Activated CD4-positive, alpha-beta T cell treated with anti-CD3 and anti-CD28 coated beads, Interleukin-2, amount 50 U/mL, for 24 hours (primary cell): ENCODE measurements at places on chromosomes 4 and X.

DNA sequence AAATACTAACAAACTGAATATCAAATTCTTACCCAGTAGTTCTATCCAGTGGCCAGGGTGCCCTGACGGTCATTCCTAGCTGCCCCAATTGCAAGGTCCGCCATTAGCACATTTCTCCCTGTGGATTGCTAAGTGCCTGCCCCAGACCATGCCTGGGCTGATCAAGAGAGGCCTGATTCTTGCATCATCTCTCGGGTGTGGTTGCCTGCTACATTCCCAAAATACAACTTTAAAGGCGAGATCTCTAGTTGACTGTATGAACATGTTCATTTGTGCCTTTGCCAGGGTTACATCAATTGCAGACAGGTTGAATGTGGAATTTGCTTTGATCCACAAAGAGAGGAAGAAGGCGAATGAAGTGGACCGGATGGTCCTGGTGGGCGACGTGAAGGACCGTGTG, 28.0 kb downstream of the PRPS2 start:
- no peak for DNase-seq

- DNase-seq: no peak
These were observed 425.8 kb upstream of the PABPC4L start for GRCh38 chr4:134627366-134627765.

GRCh38 chr4:81754169-81754568, 282.5 kb upstream of the RASGEF1B start:
- no peak for DNase-seq

GRCh38 chr4:41000356-41000755, 214.0 kb downstream of the APBB2 start:
- no peak for DNase-seq

DNA sequence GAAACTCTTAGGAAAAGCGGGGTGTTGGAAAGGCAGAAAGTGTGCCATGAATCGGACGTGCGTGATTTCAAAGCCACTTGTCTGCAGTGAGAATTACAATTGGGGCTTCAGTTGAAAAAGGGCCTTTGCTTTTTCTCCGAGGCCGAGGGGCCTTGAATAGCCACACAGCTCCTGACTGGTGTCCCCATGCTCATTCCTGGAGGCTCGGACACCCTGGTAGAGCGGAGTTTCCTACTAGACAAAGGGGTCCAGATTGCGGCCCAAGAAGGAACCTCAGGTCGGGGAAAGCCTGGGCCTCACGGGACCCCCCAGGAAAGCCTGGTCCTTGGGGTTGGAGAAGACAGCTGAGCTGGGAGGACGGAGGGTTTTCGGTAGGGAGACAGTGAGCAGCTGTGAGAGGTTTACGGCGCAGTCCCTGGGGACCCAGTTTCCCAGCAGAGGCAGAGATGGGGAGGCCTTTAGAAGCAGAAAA, 3.0 kb upstream of the SHOX start:
- no peak for DNase-seq

DNA sequence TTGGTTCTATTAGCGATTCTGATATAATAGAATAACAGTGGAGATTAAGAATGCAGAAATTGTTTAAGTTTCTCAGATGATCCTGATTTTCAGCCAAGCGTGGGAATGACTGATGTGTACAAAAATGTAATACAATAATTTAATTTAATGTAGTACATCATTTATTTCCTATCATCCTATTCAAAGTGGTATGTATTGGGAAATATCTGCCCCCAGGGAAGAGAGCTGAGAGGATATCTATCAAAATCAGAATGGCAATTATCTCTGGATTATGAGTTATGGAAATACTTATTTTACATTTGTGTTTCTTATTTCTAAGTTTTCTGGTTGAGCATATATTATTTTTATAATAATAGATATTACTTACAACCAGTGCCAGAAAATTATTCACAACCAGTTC, 3.9 kb downstream of the FABP2 start:
- no peak for DNase-seq

DNA sequence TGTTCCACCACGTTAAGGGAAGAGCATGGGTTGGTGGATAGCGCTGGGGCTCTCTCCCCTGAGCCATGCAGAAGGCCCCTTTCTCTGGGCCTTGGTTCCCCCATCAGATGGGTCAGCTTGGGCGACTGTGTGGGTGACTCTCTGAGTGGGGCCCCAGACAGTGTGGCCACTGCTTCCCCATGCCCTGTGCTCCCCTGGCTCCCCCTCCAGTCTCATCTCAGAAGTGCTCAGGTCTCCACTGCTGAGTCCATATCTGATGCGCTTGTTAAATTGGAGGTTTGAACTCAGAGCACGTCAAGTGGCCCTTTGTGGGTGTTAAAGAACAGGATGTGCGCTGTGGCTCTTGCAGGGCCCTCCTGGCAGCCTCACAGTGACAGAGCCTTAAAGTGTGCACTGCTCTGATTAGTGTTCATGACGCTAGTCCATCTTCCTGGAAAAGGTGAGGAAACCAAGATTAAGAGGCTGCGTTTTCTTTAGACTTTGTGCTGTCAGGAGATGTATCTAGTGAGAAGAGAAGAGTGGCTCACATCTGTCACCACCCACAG, 59.8 kb downstream of the NELFA start:
- DNase-seq: no peak

- no peak for DNase-seq
These were observed 590.0 kb downstream of the FSTL5 start for GRCh38 chr4:161573836-161574235.

DNA sequence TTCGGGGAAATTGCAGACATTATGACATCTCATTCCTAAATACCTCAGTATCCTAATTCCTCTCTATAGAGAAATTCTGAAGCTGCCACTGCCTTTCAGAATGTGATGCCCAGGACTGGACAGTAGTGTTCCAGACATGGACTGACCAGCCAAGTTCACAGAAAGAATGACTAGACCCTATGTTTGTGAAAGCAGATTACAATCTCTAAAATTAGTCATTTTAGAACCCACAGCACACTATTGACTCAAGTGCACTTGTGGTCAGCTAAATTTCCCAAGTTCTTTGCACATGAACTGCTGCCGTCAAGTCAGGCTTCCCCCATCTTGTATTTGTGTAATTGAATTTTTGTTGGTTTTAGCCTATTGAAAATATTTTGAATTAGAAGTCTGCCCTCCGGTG, 81.0 kb upstream of the ESX1 start:
- no peak for DNase-seq

GRCh38 chrX:42128587-42128986, 205.2 kb upstream of the CASK start:
- DNase-seq: no peak

- DNase-seq: peak; percentile 40
These were observed 2.6 kb upstream of the CNOT6L start for GRCh38 chr4:77821775-77822174.

GRCh38 chrX:41064018-41064417, 21.2 kb upstream of the USP9X start:
- no peak for DNase-seq

GRCh38 chr4:1251773-1252066, 2.8 kb upstream of the CTBP1 start:
- no peak for DNase-seq

- DNase-seq: no peak
These were observed 36.5 kb upstream of the RASL11B start for GRCh38 chr4:52825460-52826090.

DNA sequence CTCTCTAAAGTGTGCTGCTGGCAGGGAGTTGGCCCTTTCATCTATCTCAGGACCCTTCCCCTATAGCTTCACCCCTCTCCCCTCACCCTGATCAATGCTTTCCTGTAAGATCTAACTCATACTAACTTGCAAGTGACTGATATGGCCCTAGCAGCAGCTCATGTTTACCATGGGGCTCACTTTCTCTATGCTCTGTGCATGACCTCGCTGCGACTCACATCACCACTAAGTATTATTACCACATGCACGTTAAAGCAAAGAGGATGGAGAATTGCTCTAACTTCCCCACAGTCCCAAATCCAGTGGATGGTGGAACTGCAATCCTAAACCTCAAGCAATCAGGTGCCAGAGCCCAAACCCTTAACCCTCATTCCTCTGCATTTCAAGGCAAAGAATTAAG, 626.6 kb downstream of the MID1IP1 start:
- DNase-seq: no peak

- no peak for DNase-seq
These were observed 200.0 kb downstream of the PALLD start for GRCh38 chr4:168696826-168697225.

GRCh38 chrX:134623293-134624045, 34.8 kb downstream of the PLAC1 start:
- no peak for DNase-seq

GRCh38 chr4:163356104-163356503, 12.4 kb downstream of the NPY5R start:
- no peak for DNase-seq

GRCh38 chr4:130080872-130081451, 985.0 kb downstream of the C4orf33 start:
- DNase-seq: no peak

DNA sequence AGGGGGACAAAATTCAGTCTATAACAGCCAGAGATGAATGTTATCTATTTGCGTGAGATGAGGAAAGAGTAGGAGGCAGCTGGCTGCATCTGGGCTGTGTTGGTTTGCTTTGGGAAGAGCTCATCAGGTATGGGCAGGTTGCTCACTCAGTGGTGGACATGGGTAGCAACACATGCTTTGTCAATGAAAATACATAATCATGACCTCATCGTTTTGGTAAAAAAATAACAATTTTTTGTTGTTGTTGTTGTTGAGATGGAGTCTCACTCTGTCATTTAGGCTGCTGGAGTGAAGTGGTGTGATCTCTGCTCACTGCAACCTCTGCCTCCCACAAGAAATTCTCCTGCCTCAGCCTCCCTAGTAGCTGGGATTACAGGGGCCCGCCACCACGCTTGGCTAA, 16.3 kb upstream of the GLOD5 start:
- DNase-seq: no peak

DNA sequence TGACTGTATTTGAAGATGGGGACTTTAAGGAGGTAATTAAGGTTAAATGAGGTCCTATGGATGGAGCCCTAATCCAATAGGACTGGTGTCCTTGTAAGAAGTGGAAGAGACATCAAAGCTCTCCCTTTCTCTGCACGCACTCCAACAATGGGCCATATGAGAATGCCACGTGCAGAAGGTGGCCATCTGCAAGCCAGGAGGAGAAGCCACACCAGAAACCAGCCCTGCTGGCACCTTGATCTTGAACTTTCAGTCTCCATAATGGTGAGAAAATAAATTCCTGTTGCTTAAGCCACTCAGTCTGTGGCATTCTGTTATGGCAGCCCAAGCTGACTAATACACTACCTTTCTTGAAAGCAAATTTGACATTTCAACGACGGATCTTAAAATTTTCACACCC, 73.2 kb downstream of the SMARCA1 start:
- no peak for DNase-seq

GRCh38 chr4:83219344-83220331, 65.0 kb downstream of the COQ2 start:
- peak; percentile 35 for DNase-seq

- DNase-seq: no peak
These were observed 113.9 kb upstream of the SORBS2 start for GRCh38 chr4:185925910-185926360.

DNA sequence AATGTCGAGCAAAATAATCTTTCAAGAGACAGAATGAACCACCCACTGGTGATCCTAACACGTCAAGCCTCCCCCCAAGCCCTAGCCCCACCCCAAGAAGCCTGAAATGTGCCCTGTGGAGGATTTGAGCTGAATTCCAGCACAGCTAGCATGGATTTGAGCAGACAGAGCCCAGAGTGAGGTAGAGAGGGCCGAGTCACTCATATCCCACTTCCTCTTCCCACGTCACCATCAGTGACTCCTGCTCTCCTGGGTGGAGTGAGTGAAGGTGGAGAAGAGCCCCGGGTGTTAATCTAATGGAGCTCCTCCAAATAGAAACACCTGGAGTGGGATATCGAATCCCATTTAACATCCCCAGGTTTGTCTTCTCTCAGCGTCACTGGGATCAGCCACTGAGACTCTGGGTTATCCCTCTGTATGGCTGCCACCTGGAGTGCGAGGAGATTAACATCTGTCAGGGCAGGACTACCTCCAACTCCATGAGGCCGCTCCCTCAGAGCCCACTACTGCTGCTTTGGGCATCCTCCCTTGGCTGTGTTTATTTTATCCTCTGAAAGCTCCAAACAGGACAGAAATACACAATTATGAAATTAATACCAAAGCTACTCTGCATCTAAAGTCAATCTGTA, 136.6 kb downstream of the NWD2 start:
- DNase-seq: no peak

DNA sequence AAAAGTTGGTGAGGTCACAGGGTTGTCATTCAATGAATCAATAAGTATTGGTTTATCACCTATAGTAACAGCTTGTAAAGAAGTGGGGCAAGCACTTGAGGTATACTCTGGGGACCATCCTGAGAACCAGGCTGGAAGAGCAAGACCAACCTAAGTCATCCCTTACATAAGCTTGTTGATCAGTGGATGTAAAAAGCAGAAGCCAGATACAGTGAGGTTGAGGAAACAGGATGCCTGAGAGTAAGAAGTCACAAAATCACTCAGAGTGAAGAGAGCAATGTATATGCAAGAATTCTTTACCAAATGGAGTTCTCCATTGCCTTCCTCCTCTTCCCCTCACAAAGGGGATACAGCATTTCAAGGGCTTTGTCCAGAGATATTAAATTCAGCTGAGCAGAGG, 76.3 kb upstream of the PACRGL start:
- DNase-seq: no peak

- DNase-seq: no peak
These were observed 498.1 kb upstream of the FSTL5 start for GRCh38 chr4:162661913-162662312.

GRCh38 chr4:67929426-67929825, 33.9 kb downstream of the TMPRSS11A start:
- no peak for DNase-seq

DNA sequence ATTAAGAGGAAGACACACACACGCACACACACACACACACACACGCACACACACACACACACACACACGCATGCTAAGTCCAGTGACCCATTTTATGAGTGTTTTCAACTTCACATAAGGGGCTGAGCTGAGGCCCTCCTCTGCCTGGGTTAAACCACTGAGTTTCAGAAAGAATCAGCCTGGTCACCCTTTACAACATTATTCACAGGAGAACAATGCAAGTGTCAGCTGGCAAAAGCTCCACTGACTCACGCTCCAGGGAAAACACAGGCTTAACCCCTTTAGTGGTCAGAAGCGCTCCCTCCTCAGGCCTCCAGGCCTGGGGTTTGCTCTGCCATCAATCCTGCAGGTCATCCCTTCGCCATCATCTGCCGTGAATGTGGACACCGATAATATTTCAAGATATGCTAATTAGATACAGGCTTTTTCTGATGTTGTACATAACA, 46.9 kb downstream of the ACOX3 start:
- DNase-seq: no peak

GRCh38 chrX:47587906-47588735, 5.9 kb downstream of the TIMP1 start:
- DNase-seq: no peak

- DNase-seq: no peak
These were observed 3.7 kb upstream of the MAEA start for GRCh38 chr4:1285790-1286553.
